ENCODE measurements at places on chromosomes 12 and 14.

DNA sequence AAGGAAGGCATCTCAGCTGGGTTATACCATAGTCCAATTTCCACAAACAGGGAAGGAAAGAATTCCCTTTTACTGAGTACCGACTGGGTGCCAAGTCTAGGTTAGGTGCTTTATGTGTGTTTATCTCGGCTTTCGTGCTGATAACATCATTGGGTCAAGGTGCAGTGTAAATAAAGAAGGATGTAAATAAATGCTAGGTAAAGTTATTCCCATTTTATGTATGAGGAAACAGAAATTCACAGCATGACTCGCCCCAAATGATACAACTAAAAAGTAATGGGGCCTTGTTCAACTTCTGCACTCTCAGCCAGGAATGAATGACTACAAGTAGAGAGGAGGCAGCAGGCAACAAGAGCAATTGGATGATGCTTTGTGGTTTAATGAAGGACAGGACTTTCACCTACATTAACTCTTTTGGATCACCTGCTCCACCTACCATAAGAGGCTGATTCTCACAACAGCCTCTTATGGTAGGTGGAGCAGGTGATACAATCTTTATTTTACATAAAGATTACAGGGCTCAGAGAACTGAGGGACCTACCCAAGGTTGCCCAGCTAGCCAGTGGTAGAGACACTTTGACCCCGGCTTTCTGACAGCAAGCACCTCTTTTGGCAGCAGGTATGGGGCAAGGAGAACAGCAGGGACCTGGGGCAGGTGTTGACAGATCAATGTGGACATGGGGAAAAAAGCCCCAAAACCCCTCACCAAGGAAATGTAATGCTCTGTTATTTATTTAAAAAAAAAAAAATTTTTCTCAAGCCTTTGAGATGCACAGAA, 213.4 kb upstream of the NUDT4 start:
- no peak for DNase-seq

- no peak for DNase-seq
Measured at GRCh38 chr14:33555710-33556350, 395.0 kb downstream of the EGLN3 start.

DNA sequence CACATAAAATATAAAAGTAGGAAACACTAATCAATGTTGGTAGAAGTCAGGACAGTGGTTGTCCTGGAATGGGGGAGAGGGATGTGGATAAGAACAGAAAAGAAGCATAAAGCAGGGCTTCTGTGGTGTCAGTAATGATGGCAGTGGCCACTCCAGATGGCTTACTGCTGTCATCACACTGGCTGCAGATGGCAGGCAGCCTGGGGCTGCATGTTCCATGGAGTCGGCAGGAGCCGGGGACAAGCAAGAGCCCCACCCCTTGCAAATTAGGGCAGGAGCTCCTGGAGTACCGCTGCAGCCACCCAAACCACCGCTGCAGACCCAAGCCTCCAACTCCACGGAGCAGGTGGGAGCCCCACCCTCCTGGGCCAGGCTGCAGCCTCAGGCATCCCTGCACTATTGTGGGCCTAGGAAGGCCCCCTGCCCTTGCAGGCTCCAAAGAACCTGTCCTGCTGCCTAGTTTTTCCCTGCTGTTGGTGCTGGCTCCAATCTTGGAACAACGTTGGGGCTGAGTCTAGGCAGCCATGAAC, 28.8 kb upstream of the SLC5A8 start:
- DNase-seq, result no peak

GRCh38 chr12:45613296-45613695, 116.2 kb upstream of the ARID2 start:
- no peak for DNase-seq

GRCh38 chr14:70882776-70883492, 24.3 kb upstream of the PCNX1 start:
- DNase-seq, result peak; percentile 39

DNA sequence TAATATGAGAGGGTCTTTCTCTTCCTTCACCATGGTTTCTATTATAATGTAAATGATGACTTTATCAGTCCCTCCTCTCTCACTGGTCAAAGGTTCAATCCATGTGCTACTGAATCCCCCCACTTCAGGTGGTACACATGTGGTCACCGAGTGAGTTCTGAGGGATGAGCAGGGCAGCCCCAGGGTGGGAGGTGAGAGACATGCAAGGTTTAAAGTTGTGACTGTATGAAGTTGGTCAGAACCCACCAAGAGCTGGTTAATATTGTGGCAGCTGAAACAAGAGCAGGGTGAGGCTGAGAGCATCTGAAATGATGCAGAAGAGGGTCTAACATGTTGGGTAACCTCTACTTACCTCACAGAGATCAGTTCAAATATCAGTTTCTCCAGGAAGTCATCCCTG, 444.7 kb upstream of the FBXO33 start:
- DNase-seq, result no peak

DNA sequence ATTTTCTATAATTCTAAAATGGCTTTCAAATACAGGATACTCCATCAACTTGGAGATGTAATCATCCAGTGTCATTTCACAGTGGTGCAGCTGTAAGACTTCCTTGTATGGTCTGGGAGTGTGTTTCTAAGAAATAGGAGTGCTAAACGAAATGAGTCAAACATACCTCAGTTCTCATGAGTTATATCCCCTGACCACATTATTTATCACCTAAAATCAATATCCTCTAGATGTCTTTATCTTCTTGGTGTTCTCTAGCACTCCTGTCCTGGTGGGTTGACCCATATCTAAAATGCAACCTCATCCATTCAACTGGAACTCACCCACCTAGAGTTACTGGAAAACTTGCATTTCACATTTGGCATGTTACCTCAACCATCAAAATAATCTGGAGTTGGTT, 33.2 kb downstream of the TMEM30B start:
- no peak for DNase-seq

DNA sequence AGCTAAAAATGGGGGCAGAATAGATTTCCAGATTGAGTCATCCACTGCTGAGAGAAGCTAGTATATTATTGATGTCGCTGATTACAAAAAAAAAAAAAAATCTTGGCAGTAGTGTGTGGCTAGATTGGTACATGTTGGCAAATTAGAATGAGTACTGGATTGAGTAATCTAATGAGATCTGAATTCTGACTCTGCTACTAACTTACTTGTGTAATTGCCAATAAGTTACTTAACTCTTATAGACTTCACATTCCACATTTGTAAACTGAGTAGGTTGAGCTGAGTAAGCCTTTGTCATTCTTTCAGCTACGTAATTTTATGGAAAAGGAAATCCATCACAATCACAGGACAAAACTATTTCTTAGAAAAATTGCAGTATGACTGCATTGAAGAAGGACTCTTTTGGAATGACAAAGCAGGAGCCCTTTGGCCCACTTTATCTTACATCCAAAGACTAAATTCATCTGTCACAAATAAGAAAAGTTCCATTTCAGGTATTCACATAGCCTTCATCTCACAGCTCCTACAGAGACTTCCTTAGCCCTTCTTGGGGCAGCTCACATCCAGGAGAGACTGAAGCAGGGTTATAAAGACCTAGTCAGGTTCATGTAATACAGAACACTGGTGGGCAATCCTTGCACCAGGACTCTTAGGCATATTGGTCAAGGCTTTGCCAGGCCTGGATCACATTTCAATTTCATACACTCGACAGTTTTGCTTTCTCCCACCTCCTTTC, 197.3 kb upstream of the CPNE8 start:
- DNase-seq, result no peak

DNA sequence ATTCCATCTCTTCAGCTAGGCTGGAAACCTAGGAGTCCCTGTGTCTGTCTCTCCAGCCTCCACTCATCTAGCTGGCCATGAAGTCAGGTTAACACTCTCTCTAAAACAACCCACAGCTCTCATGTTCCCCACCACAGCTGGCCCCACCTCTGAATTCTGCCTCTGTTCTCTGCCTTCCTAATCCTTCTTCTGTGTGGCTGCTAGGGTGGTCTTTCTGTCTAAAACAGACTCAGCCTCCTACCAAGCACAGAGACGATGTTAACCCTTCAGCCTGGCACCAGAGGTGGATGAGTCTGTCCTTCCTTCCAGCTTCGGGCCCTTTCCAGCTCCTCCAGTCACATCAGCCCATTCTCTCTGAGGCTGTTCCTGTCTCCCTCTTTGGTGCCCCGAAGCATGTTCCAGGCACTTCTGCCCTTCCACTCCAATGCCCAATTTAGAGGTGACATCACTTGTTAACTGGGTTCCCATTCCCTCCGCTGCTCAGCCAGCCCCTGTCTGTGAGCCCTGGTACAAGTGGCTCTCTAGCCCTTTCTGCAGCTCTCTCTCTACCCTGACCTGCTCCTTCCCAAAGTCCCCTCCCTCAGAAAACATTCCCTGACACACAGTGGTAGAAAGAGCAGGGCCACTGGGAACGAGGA, 9.1 kb downstream of the FIGNL2 start:
- DNase-seq, result no peak

DNA sequence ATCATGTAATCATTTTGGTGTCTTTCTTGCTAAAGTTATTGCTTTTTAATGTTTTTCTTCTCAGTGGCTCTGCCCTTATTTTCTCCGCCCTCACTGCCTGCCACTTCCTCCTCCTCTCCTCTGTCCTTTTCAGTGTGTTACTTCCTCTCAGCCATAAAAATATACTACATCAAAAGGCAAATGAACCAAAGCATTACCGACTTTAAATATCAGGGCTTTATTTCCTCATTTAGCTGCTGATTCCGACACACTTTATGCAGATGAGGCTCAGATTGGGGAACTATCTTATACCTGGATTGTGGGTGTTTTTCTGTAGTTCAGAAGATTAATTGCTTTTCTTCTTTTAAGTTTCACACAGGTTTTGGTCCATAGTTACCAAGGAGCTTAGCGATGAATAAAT, 118.1 kb downstream of the CMAS start:
- peak; percentile 21 for DNase-seq

GRCh38 chr12:79841248-79841877, 93.5 kb downstream of the PPP1R12A start:
- no peak for DNase-seq

DNA sequence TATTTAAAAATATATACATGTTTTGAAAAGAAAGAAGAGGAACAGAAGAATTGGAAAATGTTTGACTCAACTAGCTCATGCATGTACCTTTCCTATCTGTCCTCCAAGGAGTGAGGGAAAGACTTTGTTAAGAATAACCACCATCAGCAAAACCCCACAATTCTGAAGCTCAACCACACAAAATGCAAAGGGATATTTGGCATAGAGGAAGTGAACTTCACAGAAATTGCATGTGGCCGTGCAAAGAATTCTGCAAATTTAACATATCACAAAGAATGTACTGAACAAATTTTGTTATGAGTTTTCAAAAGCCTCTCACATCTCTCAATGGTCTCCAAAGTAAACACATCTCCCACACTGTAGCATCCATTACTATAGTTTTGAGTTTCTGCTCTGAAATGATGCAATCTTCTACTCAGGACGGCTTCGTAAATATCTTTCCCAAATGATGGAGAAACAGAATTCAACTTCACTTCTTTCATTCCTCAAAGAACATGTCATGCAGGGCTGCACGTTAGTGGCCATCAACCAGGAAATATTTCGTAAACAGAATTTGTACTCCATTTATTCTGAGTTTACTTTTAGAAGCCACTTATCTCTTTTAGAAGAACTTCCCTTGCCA, 17.6 kb downstream of the DUSP6 start:
- no peak for DNase-seq

Data from activated naive CD4-positive, alpha-beta T cell treated with anti-CD3 and anti-CD28 coated beads for 36 hours (primary cell).